ENCODE measurements at places on chromosomes 7 and 10.

DNA sequence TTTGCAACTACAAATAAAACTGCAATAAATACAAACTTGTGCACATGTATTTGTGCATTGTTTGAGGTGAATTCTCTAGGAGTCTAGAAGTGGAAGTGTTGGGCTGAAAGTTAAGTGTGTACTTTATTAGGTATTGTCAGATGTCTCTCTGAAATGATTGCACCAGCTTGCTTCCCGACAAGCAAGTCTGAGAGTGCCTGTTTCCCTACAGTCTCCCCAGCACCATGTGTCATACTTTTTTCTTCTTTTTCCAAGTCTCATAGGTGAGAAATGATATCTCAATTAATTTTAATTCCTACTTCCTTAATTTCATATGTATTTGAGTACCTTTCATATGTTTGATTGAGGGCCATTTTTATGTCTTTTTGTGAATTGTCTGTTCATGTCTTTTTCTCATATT is 336.2 kb downstream of the PAXIP1 start:
- no peak for DNase-seq

GRCh38 chr7:122688400-122688998 is 10.4 kb downstream of the RNF133 start:
- DNase-seq: no peak

- DNase-seq: no peak
Observed at GRCh38 chr10:108436096-108436495, 1271.6 kb upstream of the SORCS1 start.

GRCh38 chr10:88281592-88282347 is 301.3 kb downstream of the RNLS start:
- DNase-seq: no peak

- no peak for DNase-seq
Observed at GRCh38 chr10:36266923-36267322, 624.8 kb upstream of the FZD8 start.

DNA sequence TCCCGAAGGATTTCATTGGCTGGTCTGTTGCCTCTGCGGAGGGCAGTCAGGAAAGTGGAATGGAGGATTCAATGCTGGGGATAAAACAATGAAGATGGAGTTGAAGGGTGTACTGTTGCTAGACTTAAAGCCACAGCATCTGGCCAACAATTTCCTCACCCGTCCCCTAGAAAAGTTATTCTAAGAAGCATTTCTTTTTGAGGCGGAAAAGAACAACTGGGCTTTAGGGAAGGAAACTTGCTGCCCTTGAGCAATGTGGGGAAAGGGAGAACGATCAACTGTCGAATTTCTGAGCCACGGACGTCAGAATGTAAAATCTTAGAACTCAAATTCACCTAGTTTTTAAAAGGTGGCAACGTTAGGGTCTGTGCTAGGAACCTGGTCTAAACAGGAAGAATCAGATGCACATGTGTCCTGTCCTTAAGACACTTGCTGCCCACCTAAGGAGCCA is 664 bp downstream of the FMC1 start:
- DNase-seq: no peak

DNA sequence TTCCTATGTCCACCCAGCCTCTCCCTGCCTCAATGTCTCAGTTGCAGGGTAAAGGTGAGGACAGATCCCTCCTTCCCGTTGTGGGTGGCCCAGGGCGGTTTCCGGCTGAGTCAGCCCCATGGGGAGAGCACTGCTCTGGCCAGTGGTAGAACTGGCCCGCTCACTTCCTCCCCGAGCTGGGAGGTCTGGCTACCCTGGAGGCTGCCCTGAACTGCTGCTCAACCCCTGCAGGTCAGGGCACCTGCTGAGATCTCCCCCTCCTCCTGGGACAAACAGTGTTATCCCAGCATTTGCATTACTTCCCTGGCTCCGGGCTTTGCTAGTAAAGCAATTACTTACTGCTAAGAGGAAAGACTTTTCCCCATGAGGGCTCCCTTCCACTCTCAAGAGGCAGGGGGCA is 21.4 kb upstream of the IMPDH1 start:
- no peak for DNase-seq

DNA sequence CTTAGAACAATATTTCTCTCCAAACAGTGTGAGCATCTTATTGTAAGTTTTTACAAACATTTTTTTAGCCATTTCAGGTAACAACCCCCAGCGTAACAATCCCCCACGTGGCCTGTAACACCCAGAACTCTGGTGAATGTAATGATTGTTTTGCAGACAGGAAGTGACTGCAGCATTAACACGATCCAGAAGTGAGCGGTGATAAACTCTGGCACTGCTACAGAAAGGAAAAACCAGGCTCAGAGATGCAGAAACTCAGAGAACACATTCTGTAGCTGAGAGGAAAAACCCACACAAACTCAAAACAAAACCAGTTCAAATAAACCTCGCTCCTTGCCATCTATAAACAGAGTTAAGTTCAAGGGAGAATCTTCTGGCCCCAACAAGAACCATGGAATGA is 285.7 kb downstream of the FGFR2 start:
- DNase-seq: no peak

GRCh38 chr10:16948361-16948760 is 131.1 kb upstream of the RSU1 start:
- DNase-seq: peak; percentile 68

DNA sequence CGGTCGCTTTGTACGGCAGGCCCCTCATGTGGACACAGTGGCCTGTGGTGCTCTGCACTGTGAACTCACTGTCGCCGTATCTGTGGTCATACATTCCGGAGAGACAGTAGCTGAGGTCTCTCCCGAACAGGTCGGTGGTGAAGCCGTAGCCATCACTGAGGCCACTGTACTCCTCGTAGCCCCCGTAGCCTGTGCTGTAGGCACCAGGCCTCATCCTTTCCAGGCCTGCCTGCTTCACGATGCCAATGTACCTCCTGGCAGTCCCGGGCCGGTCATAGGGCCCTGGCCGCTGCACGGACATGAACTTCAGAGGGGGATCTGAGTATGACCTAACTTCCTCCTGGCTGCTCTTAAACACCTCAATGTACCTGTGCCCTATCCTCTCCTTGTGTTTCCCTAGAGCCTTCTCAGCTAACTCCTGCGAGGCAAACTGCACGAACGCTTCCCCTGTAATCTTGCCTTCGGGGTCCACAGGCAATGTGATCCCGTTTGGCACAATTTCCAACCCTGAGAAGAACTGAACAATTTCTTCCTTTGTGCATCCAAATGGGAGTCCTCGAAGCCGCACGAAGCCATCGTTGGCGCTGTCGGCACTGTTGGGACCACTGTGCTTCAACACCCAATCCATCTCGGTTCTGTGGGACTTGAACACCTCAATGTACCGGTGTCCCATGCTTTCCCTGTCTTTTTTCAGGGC is 15.7 kb downstream of the FXYD4 start:
- no peak for DNase-seq

DNA sequence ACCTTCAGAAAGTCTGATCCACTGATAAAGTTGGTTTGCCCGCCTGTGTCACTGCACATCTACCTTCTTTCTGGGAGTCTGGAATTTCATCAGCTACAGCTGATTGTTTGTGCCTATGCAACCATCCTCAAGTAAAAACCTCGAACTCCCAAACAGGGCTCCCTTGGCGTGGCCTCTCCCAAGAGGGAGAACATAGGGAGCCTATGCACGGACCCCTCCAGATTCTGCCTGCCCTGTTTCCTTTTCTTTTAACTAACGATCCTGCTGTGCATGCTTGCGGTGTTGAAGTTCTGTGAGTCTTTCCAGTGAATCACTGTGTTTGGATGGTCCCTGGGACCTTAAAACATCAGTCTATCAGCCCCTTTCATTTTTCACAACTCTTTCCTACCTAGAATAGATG is 226.9 kb upstream of the SEMA3D start:
- no peak for DNase-seq

- peak; percentile 91 for DNase-seq
Observed at GRCh38 chr10:21533467-21534279, at the start of gene MLLT10. MLLT10 (plus strand) TSS chr10:21534232; CDS start chr10:21534645, 413 bp downstream.

DNA sequence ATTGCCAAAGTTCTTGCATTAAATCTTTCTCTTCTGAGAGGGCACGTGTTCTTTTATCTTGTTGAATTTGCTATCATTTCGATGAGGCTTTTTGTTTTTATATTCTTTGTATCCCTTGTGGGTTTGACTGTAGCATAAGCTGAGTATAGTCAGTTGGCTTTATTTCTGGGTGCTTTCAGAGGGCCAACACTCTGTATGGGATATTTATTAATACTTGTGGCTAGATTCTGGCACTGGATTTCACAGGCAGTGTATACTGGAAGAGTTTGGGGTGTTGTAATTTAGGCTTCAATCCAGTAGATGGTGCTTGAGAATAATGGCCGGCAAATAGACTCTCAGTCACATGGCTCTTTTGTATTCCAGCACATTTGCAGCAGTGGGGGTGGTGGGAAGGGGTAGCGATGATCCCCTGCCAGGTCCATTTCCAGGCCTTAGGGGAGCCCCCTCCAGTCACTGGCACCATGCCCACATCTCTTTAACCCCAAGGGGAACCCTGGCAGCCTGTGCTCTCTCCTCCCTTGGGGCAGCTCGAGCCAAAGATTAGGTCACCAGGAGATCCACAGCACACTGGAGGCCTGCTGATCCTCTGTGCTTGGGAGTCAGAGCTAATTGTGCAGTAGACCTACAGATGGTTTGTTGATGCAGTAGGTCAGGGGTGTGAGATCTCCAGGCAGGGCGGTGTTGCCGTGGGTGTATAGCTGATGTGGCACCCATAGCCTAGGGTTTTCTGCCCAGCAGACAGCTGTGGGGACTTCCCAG is 81.8 kb downstream of the PTPN20 start:
- DNase-seq: no peak

DNA sequence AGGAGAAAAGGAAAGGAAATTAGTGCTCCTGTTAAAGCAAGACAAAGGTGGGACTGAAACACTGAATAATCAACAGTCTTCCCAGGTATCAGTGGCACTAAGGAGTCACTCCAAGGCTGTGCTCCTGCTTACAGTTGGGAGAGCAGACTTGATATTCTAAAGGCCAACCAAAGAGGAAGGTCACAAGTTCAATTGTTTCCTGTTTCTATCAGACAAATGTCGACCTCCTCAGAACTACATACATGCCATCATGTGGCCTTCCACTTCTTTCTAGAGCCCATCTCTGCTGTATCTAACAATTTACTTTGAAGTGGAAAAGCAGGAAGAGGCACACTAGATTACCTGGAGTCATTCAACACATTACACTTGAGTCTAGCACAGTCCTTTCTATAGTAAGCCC is 3.4 kb downstream of the ZNF239 start:
- no peak for DNase-seq

DNA sequence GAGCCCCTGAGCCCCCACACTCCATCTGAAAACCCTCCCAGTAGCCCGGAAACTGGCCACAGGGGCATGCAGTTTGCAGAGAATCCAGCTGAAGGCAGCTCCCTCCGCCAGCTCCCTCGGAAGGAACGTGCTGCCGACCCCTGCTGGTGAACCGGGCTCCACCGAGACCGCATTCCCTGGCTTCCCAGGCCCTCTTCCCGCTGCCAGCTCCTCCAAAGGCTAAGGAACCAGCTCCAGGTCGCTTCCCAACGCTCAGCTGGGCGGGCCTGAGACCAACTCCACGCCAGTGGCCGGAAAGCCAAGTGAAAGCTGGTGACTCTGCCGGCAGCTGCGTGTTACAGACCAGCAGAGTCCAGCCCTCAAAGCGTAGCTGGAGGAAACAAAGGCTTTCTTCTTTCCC is 35.8 kb downstream of the GPER1 start:
- no peak for DNase-seq

DNA sequence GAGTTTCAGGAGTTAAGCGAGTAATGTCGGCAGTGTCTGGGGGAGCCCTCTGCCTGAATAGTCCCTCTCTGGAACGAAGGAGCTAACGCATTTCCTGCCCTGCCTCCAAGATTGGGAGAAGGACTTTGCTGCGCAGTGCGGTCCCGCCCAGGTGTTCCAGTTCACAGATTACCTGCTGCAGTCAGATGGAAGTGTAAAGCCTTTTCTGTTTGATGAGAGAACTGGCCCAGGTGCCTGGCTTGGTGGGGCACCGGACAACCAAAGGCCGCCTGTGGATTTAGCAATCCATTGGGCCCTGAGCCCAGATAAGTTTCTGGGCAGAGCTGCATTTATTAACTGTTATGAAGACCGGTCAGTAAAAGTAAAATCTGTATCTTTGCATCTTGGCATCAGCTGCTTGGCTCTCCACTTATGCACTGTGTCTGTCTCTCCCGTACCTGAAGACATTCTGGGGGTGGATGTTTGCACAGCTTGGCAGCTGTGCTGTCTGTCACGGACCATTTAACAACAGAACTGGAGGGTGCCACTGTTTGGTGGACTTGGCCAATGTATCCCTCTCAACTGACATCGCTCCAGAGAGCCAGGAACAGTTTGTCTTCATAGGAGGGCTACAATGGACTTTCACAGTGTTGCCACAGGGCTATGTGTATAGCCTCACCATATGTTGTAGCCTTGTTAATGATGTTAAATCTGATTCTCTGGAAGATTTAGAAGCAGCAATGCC is 654.7 kb upstream of the ZWINT start:
- DNase-seq: no peak

GRCh38 chr10:5018134-5018533 is 14.5 kb upstream of the AKR1C2 start:
- DNase-seq: no peak

- no peak for DNase-seq
Observed at GRCh38 chr10:58157076-58157766, 110.5 kb downstream of the IPMK start.

DNA sequence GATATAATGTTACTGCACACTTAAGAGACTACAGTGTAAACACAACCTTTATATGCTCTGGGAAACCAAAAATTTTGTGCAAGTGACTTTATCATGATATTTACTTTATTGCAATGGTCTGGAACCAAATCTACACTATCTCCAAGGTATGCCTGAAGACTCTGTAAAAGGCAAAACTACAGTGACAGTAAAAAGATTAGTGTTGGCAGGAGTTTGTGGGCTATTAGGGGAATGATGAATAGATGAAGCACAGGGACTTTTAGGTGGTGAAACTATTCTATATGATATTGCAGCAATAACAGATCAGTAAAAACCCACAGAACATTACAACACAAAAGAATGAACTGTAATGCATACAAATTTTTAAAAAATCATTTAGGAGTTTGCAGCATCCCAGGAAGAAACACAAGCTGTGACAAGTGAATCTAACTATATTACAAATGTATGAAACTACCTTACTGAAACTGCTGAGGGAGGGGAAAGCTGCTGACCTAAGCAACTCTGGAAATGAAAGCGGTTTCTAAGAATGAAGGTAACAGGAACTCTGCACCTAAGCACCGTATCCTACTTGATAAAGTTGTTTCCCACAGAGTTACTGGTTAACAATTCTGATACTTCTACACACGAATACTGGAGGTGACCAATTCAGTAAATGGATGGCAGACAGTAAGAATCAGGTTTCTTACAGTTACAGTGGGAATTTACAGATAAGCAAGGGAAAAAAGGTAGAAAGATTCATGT is 82.6 kb downstream of the ATE1 start:
- no peak for DNase-seq

DNA sequence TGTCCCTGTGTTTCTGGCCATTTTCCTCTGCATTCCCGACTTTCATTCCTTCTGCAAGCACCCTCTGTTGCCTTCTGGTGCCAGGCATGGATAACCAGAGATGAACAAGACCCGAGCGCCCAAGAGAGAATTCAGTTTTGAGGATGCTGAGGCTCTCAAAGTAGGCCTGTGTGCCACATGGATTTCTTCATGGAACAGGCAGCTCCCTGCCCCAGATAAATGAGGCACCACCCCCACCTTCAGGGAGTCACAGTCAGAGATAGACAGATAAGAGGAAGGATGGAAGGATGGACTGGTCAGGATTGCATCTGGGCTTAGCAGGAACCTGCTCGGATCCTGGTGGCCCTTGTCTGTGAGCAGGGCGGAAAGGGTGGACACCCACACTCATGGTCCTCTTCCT is 49.4 kb downstream of the ADCYAP1R1 start:
- no peak for DNase-seq

- DNase-seq: no peak
Observed at GRCh38 chr7:130400120-130400572, 19.9 kb downstream of the CPA1 start.

GRCh38 chr10:113278664-113279063 is 274.2 kb upstream of the HABP2 start:
- no peak for DNase-seq

Data from T-helper 22 cell (primary cell).